ENCODE measurements at places on chromosomes 1 and 21.
A peak's percentile ranks its signal among the peaks of the same experiment; 100 is the strongest.

GRCh38 chr1:86951430-86951829 is 37.0 kb downstream of the HS2ST1 start:
- DNase-seq: no peak

GRCh38 chr1:43853161-43853921 is 80.3 kb upstream of the ARTN start:
- DNase-seq: peak; percentile 71

GRCh38 chr1:25505656-25506385 is 37.6 kb upstream of the LDLRAP1 start:
- no peak for DNase-seq

GRCh38 chr1:112344754-112345423 is 51.1 kb upstream of the CTTNBP2NL start:
- no peak for DNase-seq

- no peak for DNase-seq
These were observed 1643.1 kb upstream of the B3GALT2 start for GRCh38 chr1:194829492-194829891.

DNA sequence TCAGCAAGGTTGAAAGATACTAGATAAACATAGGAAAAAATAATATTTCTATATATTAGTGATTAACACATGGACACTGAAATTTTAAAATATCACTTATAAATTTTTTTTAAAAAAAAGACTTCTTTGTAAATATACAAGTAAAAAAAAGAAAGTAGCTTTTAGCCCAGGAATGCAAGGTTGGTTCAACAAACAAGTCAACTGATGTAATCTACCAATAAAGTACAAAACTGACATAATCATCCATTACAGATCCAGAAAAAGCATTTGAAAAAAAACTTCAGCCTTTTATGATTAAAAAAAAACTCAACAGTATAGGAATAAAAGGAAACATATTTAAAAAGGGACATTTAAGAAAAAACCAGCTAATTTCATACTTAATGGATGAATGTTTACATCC is 48.4 kb downstream of the TRMT1L start:
- DNase-seq: no peak

DNA sequence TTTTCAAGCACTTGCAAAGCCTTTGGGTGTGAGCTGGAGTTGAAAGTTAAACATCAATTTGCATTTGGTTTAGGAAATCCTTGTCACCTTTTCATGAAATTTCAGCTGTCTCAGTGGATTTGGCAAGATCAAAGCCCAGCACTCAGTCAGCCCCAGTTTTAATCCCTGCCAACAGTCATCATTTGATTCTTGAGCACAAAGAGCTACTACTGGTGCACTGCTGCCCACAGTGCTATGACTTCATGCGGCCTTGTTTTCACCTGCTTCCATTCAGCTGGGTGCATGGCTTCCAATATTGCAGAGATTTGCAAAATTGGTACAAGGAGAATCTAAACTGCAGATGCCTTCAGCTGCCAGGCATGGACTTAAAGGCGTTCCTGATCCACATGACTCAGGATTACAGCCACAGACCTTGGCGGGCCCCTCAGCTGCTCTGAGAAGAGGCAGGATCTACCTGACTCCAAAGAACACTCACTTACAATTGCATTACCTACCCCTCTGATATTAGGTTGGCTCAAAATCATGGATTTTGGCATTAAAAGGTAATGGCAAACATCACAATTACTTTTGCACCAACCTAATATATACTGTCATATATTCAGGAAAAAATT is 259.1 kb downstream of the DSCAM start:
- DNase-seq: no peak

- DNase-seq: no peak
These were observed 42.6 kb upstream of the LBR start for GRCh38 chr1:225470211-225471108.

- DNase-seq: no peak
These were observed 687 bp downstream of the TGFBR3 start for GRCh38 chr1:91885213-91885715.

- DNase-seq: peak; percentile 36
These were observed 231.3 kb upstream of the VAMP3 start for GRCh38 chr1:7539769-7540175.

DNA sequence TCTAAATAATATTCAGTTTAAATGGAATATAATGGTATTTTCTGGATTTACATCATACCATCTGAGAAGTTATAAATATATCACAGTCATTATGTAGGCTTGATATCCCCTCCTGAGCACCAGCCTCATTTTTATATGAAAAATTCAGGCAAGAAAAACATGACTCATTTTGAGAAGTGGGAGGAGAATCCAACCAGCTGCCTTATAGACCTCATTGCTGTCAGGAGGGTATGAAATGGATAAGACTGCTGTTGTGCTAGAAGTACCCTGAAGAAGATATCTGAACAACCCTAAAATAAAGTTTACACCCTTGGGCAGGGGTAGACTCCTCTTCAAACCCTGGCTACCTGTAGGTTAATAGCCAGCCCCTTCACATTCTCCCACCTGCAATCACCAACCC is 8.8 kb downstream of the GIPC2 start:
- no peak for DNase-seq

- no peak for DNase-seq
These were observed 322.4 kb downstream of the SETD4 start for GRCh38 chr21:35737899-35738346.

- DNase-seq: no peak
These were observed 35.2 kb downstream of the JUN start for GRCh38 chr1:58748666-58749065.

DNA sequence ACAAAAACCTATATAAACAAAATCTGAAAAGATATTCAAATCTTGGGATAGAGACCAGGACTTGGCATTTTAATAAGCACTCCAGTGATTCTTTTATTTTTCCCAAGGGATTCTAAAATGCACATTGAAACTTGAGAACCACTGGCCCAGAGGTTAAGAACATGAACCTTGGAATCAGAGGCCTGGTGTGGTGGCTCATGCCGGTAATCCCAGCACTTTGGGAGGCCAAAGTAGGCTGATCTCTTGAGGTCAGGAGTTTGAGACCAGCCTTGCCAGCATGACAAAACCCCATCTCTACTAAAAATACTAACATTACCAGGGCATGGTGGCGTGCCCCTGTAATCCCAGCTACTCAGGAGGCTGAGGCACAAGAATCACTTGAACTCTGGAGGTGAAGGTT is 12.9 kb upstream of the CEP85 start:
- no peak for DNase-seq

GRCh38 chr1:56626546-56626945 is 18.6 kb upstream of the PRKAA2 start:
- DNase-seq: no peak

GRCh38 chr1:52059321-52059720 is 3.2 kb downstream of the BTF3L4 start:
- no peak for DNase-seq

- no peak for DNase-seq
These were observed 285.1 kb downstream of the CACNA1E start for GRCh38 chr1:181768211-181768929.

DNA sequence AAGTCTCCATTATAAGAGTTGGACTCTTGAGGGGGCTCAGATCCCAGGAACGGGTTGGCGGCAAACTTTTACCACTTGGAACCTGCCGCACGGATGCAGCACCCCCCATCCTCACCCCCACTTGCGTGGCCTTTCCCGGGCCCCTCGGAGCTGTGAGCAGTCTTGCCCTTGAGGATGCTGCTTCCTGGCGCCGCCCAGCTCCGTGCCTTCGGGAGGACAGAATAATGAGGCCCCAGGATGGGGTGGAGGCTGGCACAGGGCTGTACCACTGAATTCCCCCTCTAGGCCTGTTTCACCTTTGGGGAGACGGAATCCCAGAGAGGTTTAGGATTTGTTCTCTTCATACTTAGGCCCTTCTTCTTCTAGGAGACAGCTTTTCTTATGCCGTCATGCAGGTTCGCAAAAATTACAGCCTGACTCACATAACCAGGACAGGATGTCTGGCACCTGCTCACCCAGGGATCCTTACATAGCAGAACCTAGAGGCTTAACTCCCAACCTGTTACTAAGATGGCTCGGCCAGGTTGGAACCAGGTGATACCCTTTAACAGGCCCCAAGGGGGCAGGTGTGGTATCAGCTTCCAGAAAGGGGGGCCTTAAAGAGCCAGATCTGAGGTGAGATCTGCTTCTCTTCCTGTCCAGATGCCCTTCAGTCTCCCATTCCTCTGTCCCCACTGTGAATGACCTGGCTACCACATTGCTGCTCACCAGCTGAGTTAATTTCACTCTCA is 1.5 kb downstream of the TRNP1 start:
- DNase-seq: peak; percentile 65

GRCh38 chr1:68485431-68486022 is 11.4 kb downstream of the DEPDC1 start:
- no peak for DNase-seq

GRCh38 chr1:49995734-49996133 is 28.0 kb downstream of the AGBL4 start:
- DNase-seq: no peak
